ENCODE measurements at places on chromosomes 2 and 18. TPM values are rescaled to one million over a fixed set of nuclear protein-coding genes. Genes with fewer than 3 reads are reported as not detected.

MBD1 gene
- total RNA-seq, result 56.7 TPM

GNAL gene
- total RNA-seq, result 0.20 TPM

LHCGR gene
- not detected for total RNA-seq

CCDC74B gene
- 5.0 TPM for total RNA-seq

MLPH gene
- total RNA-seq, result 14.2 TPM

LANCL1 gene
- 65.2 TPM for total RNA-seq

UGT1A6 gene
- not detected for total RNA-seq

LYPD1 gene
- total RNA-seq, result 12.8 TPM

CRYGD gene
- total RNA-seq, result not detected

SERPINB11 gene
- not detected for total RNA-seq

FBXO15 gene
- total RNA-seq, result 0.73 TPM

UNC80 gene
- not detected for total RNA-seq

RNF144A gene
- total RNA-seq, result 0.72 TPM

UGT1A5 gene
- total RNA-seq, result not detected

STAT4 gene
- 0.56 TPM for total RNA-seq

C2orf66 gene
- total RNA-seq, result 0.59 TPM

FSIP2 gene
- 0.13 TPM for total RNA-seq

GPAT2 gene
- 32.3 TPM for total RNA-seq

Measured in smooth muscle cell of the pulmonary artery (primary cell).